ENCODE measurements at places on chromosomes 3 and 15.

GRCh38 chr15:93261845-93262244 is 172.8 kb upstream of the RGMA start:
- no peak for DNase-seq

- DNase-seq = no peak
Observed at GRCh38 chr3:58654466-58654865, 12.1 kb downstream of the FAM3D start.

DNA sequence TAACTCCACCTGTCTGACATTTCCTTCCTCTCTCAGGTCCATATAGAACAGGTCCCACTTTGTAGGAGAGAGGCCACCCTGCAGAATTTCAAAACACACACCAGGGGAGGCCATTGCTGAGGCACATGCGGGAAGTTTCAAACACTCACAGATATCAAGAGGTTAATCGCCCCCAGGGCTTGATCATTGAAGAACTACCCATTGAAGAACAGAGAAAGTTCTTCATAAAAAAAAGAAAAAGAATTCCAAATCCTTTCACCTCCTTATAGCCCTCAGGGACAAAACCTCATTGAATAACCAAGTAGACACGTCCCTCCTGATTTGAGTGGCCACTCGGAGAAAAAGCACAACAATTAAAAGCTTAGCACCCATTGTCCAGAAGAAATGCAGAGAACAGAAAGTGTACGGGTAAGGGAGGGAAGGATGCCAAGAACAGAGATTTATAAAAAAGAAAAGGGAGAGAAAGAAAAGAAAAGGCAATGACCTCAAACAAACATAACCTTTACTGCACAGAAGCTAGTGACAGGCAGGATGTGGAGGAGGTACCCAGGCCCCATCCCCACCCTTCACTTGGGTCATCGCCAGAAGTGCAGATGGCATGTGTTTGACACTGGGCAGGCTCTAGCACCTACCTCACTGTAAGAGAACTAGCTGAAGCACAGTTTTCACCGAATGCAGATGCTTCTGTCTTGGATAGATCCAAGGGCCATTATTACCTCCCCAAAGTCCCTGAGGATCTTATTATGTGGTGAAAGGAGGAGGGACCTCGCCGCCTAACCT is 112.3 kb upstream of the HES1 start:
- no peak for DNase-seq

DNA sequence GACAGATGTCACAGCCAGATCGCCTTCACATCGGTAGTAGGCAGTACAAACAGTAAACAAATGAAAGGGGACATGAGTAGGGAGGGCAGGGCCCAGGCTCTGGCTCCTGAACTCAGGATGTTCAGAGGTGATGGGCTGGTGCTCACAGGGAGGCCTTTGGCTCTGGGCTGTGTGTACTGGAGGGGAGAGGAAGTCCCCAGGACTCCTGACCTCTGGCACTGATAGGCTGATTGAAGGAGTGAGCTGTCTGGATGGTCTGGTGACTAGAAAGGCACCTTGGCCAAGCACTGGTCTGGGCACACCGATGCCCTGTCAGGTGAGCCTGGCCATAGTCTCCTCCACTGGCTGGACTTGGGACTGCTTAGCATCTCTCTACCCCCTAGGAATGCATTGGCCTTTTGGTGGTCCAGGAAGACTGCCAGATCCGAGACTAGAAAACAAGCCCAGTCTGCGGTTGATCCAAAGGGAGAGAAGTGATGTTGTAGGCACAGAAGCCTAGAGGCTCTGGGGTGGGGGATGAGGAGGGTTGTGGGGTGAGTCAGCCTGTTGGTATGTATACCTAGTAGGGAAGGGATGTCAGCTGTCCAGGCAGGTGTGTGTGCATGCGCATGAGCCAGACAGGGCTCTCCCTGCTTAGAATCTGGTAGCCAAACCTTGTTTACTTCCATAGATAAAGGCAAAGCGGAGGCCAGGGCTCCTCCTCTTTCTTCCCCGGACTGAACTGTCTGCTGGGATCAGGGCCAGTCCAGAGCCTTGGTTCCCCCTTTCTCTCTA is 1.9 kb downstream of the SPINT1 start:
- DNase-seq = no peak

DNA sequence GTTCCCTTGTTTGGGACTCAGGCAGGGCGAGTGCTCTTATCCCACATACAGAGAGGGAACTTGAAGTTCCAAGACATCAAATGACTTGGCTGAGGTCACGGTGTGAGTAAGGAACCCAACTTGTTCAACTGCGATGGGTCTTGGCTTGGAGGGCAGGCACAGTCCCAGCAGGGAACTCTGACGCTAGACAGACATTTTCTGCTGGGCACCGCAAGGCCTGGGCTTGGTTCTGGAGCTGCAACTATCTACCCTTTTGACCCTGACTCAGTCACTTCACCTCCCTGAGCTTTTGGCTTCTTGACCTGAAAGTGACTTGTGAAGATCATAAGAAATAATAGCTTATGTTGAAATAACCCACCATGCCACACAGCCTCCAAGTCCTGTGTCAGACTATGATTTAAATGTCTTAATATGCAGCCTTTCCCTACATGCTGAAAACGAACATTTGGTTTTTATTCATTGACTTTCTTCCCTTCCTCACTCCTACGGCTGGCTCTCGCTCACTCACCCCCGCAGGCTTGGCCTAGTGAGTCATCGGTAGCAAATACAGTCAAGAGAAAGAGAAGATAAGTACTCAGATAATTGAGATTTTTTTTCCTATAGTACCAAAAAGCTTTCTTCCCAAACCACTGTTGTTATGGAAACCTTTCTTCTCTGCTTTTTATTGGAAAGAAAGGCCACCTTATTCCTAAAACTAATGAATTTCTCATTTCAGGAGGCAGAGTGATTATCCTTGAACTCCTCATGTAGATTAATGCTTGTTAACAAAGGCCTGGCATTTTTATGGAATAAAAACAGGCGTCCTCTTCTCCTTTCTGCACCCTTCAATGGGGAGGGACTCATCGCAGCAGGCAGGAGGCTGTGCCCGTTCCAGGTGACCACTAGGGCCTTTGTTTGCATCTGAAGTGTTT is 178.4 kb downstream of the ATP10A start:
- DNase-seq = no peak

DNA sequence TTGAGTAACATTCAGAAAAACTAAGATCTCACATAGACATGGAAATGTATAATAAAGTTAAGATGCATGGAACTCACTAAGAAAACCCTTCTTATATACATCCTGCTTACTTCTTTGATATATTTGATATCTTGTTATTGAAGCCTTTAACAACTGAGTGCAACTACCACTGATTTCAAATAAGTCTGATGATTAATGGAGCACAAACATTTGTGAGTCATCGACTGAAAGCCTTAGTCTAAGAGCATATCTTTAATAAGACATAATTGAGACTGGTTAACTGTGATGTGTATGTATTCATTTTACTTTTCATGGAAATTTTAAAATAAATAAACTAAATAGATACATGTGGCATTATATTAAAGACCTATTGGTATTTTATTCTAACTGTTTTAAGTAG is 740.5 kb downstream of the EPHA3 start:
- DNase-seq = no peak

DNA sequence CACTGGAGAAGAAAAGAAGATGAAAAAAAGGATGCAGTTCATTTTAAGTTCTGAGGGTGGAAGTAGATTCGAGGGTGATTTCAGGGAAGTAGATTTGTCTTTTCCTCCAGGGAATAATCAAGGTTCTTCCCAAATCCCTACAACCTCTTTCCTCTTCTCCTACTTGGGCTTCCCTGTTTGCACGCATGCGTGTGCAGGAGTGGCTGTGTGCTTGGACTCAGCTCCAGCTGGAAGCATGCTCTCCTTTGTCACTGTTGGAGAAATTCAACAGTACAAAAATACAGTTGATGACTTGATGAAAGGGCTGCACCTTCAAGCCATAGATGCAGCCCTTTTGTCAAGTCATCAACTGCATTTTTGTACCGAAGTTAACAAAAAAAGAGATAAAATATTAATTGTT is 3.8 kb downstream of the OR5K2 start:
- no peak for DNase-seq

DNA sequence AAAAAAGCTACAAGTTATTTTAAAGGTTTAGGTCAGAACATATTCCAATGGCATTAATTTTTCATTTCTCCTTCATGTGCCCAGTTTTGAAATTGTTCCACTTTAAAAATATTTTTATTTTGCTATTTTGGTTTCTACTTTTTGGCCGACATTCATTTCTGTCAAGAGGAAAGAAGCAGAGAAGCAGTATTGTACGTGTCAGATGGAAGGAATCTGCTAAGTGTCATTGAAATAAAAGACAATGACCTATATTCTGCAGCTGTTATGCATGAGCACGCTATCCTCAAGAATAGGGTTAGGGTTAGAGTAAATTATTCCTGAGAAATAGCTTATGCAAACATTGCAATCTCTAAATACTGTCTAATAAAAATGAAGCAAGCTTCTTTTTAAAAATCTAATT is 941.7 kb downstream of the TUSC7 start:
- DNase-seq = no peak

DNA sequence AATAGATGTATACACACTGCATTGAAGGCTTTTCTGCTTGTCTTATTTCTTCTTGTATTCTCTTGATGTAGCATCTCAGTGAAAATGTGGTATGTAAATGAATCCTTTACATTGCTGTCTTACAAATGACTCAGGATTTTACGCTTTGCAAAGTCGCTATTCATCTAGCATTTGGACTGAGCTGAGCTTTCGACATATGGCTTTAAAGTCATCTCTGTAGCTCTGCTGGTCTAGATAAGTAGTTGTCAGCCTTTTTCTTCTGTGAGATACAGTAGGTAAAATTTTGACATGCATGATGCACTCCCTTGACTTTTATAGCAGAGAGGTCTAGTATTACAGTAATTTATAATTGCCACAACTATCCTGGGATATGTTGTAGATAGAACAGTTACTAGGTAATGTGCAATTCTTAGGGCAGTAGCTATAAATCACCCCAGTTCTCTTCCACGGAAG is 16.8 kb downstream of the MEF2A start:
- DNase-seq = no peak

- DNase-seq = no peak
Observed at GRCh38 chr15:78365917-78366316, 25.8 kb downstream of the CRABP1 start.

DNA sequence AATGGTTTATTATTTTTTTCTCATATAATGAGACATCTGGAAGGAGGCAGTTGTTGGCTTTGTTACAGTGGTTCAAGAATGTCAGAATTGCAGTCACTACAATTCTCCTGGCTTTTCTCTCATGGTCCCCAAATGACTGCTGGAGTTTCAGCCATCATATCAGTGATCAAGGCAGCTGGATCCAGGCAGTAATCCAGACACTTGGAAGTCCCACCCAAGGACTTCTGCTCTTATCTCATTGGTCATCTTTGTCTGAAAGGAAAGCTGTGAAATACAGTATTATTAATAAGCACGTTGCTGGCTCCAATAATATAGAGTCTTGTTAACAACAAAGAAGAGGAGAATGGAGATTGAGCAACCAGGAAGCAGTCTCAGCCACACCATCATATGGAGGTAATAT is 22.9 kb upstream of the MED12L start:
- DNase-seq = no peak

Measured in type B pancreatic cell (in vitro differentiated cells).